ENCODE measurements at places on chromosomes 4 and X.

DNA sequence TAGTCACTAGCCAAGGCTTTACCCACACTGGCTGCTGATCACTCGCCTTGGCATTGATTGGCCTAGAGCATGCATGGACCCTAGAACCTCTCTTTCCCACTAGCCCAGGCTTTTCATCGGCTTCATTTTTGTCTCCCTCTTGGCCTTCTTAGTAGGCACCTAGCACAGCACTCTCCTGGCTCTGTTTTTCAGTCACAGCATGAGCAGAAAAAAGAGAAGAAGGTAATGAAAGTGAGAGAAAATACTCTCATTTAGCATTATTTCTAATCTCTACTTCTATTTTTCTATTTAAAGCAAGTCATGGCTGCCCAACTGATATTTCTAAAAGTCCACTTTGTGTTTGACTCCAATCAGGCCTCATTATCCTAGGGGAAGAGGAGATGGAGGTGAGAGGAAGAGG is 267.2 kb downstream of the FBXO8 start:
- no peak for DNase-seq

GRCh38 chr4:23171976-23172375 is 479.2 kb downstream of the GBA3 start:
- no peak for DNase-seq

- DNase-seq = no peak
Observed at GRCh38 chrX:109533631-109534030, 3.0 kb upstream of the NXT2 start.

- DNase-seq = peak; percentile 76
Observed at GRCh38 chr4:26083987-26084386, 170.0 kb downstream of the SMIM20 start.

DNA sequence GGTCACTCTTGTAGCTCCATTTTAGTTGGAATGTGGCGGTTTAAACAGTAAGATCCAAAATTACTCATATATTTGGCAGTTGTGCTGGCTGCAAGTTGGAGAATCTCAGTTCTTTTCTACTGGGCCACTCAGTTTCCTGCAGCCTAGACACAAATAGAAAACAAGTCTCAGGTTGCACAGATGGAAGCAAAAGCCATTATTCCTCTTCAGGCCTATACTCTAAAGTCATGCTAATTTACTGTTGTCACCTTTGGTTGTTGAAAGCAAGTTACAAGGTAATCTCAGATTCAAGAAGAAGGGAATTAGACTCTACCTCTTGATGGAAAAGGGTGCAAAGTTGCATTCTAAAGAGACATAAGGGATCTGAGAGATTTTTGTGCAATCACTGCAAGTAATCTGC is 345.4 kb downstream of the ADAM29 start:
- no peak for DNase-seq

DNA sequence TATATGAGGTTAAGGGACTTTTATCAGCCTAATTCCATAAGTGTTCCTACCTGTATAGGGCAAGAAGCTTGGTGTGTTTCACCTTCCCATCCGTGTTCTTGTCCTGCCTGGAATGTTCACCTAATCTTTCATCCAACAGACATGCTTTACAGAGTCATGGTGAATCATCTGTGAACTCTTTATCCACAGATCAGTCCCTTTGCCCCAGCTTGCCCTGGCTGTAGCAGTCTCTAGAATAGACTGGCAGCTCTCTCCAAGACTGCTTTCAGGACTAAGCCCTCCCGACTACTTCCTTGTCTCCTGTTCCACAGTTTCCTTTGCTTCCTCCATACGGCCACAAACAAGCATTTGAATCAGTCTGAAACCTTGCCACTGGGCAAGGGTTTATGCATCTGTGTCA is 177.9 kb upstream of the IL15 start:
- peak; percentile 27 for DNase-seq

GRCh38 chrX:16711893-16712547 is 449 bp downstream of the CTPS2 start:
- peak; percentile 18 for DNase-seq

DNA sequence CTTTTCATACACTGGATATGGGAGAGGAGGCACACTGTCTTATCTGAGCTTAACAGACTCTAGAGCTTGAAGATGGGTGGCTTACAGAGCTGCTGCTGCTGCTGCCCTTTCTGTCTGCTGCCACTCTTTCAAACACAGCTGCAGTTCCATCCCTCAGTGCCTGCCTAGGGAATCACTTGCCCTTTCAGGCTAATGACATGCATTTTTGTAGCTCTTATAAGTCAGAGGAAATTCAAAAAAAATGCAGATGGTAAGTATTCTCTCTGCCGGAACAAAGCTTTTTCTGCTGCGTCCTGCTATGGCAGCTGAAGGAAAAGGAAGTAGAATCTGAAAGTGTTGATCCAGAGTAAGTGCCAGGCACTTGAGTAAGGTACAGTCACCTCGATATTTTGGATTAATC is 460.4 kb upstream of the DIAPH2 start:
- DNase-seq = no peak

DNA sequence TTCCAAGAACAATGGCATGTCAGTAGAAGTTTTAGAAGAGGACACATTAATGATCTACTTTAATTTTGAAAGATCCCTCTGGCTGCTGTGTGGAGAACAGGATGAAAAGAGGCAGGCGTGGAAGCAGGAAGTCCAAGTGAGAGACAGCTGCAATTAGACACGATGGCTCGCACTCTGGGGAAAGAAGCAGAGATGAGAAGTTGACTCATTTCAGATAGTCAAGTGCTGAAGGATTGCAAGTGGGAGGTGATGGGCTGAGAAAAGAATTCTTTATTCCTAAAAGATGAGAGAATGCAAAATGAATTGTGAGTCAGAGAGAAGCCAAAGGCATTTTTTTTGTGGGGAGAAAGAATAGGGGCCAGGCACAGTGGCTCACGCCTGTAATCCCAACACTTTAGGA is 16.5 kb downstream of the RXFP1 start:
- no peak for DNase-seq

DNA sequence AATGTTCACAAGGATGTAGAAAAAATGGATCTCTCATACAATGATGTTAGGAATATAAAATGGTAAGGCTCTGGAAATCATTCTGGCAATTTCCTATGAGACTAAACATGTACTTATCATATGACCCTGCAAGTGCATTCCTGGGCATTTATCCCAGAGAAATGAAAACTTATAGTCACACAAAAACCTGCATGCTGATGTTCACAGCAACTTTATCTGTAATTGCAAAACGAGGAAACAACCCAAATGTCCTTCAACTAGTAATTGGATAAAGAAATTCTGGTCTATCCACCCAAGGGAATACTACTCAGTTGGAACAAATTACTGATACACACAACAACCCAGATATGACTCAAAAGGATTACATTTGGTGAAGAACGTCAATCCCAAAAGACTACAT is 14.5 kb downstream of the ZCCHC18 start:
- no peak for DNase-seq

- DNase-seq = no peak
Observed at GRCh38 chrX:25343060-25343459, 327.3 kb upstream of the ARX start.

- DNase-seq = no peak
Observed at GRCh38 chr4:122772986-122773385, 40.5 kb downstream of the BBS12 start.

GRCh38 chr4:95092766-95093165 is 335.0 kb downstream of the BMPR1B start:
- DNase-seq = no peak

- no peak for DNase-seq
Observed at GRCh38 chrX:71105628-71106027, 912 bp downstream of the CXorf65 start.
